ENCODE measurements at places on chromosomes 7 and 10.

DNA sequence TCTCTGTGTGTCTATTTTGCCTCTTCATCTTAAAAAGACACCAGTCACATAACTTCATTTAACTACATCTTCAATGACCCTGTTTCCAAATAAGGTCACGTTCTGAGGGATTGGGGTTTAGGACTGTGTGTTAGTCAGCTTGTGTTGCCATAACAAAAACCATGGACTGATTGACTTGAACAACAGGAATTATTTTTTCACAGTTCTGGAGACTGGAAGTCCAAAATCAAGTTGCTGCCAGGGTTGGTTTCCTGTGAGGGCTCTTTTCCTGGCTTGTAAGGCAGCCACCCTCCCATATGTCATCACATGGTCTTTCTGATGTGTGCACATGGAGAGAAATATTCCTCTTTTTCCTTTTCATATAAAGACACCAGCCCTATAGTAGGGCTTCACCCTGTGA, 55.3 kb downstream of the REEP3 start:
- DNase-seq, result no peak

- no peak for DNase-seq
Observed at GRCh38 chr7:145088111-145088745, 252.4 kb upstream of the TPK1 start.

- no peak for DNase-seq
Observed at GRCh38 chr7:131604841-131605279, 48.4 kb upstream of the PODXL start.

DNA sequence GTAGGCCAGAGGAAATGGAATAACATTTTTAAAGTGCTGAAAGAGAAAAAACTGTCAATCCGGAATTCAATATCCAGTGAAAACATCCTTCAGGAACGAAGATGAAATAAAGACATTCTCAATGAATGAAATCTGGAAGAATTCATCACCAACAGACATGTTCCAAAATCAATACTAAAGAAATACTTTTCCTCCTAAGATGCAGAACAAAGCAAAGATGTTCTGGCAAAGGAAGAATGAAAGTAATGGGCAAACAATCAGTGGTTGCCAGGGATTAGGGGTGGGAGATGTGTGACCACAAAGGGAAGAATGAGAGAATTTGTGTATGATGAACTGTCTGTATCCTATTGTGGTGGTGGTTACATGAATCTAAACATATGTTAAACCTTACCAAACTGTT, 52.8 kb upstream of the EEPD1 start:
- no peak for DNase-seq

- DNase-seq, result no peak
Observed at GRCh38 chr10:97518301-97519043, 19.7 kb downstream of the UBTD1 start.
